T-helper 2 cell treated with Interferon-gamma antibody and Interleukin-4, amounts not matched to agents 5 μg/mL and 100 μg/mL, for 36 hours (primary cell): ENCODE measurements at places on chromosomes 3 and 15.
A peak's percentile ranks its signal among the peaks of the same experiment; 100 is the strongest.

DNA sequence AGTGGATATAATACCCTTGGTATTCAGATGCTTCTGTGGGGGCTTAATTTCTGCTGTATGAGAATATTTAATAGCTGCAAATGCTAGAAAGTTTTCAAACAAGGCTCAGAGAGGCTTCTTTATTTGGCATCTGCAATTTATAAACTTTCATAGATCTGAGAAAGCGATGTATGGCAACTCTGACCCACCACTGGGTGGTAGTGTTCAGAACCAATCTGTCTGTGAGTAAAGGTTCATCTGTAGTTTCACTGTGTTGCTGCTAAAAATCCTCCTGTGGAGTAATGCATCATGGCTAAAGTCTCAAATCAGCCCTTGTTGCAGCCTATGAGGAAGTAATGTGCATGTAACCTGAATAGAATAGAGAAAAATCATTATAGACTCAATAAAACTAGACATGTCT is 47.4 kb downstream of the CLSTN2 start:
- no peak for DNase-seq
- H3K27me3 ChIP-seq: no peaks in the 10 kb centered on the region
- no peaks in the 10 kb centered on the region for H3K36me3 ChIP-seq
- H3K4me3 ChIP-seq: no peak overlapping the region
- H3K27ac ChIP-seq: no peak overlapping the region

DNA sequence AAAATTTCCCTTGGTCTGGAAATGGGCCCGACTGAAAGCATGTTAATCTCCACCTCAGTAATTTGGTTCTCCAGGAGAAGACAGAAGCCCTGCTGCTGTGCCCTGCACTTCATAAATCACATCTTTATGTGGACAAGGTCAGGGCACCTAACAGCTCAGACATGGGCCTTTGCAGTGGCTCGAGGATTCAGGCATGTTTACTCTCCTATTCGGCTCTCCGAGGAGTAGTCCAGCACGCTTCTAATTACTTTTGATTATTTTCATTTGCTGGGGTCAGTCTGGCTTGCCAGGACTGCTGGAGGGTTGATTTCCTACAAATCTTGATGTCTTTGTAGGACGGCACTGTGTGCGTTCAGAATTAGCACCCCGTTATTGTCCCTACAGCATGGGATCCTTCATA is 511.2 kb downstream of the MECOM start:
- peaks cover 3% of the 10 kb centered on the region for H3K4me1 ChIP-seq
- no peaks in the 10 kb centered on the region for H3K36me3 ChIP-seq
- DNase-seq: no peak

- H3K27ac ChIP-seq: no peak overlapping the region
- no peaks in the 10 kb centered on the region for H3K36me3 ChIP-seq
- H3K27me3 ChIP-seq: no peaks in the 10 kb centered on the region
- DNase-seq: no peak
- no peak overlapping the region for H3K4me3 ChIP-seq
These were observed 414.2 kb downstream of the GABRB3 start for GRCh38 chr15:26358708-26359107.

- H3K27ac ChIP-seq: no peak overlapping the region
- peaks cover 1% of the 10 kb centered on the region for H3K36me3 ChIP-seq
- DNase-seq: no peak
- H3K4me1 ChIP-seq: peaks cover 11% of the 10 kb centered on the region
These were observed 374.0 kb upstream of the CBLB start for GRCh38 chr3:106242781-106243180.

DNA sequence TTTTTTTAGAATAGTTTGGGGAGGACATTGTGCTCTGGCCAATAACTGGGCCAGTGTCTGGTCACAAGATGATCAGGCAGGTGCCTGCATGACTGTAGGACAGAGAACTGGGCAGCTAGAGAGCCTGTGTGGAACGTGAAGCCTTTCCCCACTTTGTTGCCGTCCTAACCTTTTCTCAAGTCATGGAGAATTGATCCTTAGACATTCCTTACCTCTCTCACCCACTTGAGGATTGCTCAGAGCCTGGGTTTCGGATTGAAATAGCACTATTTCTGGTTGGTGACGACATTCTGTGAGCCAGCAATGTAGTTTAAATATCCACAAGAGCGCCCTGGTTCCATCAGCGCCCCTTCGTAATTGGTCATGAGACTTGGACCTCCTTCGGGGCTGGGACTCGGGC is 138.4 kb downstream of the IGF1R start:
- H3K4me3 ChIP-seq: no peak overlapping the region
- DNase-seq: no peak
- no peak overlapping the region for H3K27ac ChIP-seq
- H3K27me3 ChIP-seq: no peaks in the 10 kb centered on the region
- no peaks in the 10 kb centered on the region for H3K36me3 ChIP-seq

DNA sequence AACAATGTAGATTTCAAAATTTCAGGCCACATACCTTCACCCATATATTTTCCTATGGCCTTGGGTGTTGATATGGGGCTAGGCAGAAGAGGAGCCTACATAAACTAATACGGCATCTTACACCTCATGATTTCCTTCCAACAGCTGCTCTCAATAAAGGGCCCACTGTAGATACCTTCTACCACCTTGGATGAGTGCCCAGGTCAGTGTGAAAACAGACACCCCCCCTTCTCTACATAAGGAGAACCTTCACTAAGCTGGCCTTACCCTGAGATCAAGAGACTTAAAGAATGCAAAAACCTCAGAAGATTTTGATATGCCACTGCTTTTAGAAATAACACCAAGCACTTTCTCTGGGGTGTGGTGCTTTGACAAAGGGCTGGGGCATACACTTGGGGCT is 42.7 kb downstream of the SH3BP5 start:
- H3K27ac ChIP-seq: peak overlapping the region; percentile 38
- peaks cover 31% of the 10 kb centered on the region for H3K36me3 ChIP-seq
- no peaks in the 10 kb centered on the region for H3K27me3 ChIP-seq
- H3K4me3 ChIP-seq: peak overlapping the region; percentile 48

DNA sequence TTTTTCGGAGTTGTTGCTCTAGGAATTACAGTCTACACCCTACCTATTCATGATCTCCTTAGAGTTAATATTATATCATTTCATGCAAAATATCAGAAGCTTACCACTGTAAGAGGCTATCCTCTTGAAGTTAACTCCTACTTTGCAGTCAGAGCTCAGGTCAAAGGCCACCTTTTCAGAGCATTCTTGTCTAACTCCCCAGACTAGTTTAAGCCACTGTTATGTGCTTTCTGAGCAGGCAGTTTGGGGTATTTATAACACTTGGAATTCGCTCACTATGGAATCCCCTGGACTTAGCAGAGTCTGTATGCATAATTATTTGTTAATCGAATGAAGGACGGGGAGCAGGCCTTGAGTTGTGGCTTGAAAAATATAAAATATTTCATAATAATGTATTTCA is 21.7 kb downstream of the MED12L start:
- DNase-seq: no peak
- no peaks in the 10 kb centered on the region for H3K36me3 ChIP-seq
- H3K27me3 ChIP-seq: peaks cover 6% of the 10 kb centered on the region
- no peaks in the 10 kb centered on the region for H3K4me1 ChIP-seq
- H3K4me3 ChIP-seq: no peak overlapping the region

DNA sequence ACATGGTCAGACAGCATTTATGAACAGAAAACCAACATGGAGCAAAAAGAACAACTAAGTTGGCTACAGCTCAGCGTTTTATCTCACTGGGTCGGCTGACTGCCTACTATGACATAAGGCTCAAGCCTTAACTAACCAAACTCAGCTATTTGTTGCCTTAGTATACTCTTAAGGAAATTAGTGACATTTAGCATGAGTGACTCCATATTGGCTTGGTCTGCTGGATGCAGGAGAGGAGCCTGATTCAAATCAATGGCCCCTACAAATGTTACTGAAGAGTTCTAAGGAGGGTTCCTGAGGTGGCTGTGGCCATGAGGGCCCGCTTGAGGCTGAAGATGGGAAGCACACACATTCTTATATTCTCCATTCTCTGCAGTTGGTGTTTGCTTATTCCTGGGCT is 20.1 kb upstream of the ALDH1L1 start:
- H3K4me1 ChIP-seq: no peaks in the 10 kb centered on the region
- H3K36me3 ChIP-seq: no peaks in the 10 kb centered on the region
- no peak overlapping the region for H3K4me3 ChIP-seq
- no peak overlapping the region for H3K27ac ChIP-seq
- H3K27me3 ChIP-seq: no peaks in the 10 kb centered on the region
- DNase-seq: no peak

DNA sequence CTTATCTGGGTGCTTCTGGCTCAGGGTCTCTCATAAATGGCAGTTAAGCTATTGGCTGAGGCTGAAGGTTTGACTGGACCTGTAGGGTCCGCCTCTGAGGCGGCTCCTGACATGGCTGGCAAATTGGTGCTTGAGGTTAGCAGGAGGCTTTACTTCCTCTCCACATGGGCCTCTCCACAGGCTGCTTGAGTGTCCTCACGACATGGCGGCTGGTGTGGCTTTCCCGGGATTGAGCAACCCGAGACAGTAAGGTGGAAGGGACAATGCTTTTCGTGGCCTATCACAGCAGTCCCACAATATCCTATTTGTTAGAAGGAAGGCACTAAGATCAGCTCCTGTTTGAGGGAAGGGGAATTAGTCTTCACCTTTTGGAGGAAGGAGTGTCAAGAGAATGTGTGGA is 267.3 kb upstream of the LRRFIP2 start:
- no peak overlapping the region for H3K4me3 ChIP-seq
- H3K27ac ChIP-seq: no peak overlapping the region
- H3K4me1 ChIP-seq: no peaks in the 10 kb centered on the region
- H3K36me3 ChIP-seq: no peaks in the 10 kb centered on the region
- no peak for DNase-seq

- H3K36me3 ChIP-seq: peaks cover 3% of the 10 kb centered on the region
- peaks cover 17% of the 10 kb centered on the region for H3K4me1 ChIP-seq
- DNase-seq: no peak
- H3K27me3 ChIP-seq: no peaks in the 10 kb centered on the region
- H3K27ac ChIP-seq: peak overlapping the region; percentile 71
- peak overlapping the region; percentile 80 for H3K4me3 ChIP-seq
These were observed 47.0 kb downstream of the ZBTB20 start for GRCh38 chr3:115099986-115100571.

- H3K4me3 ChIP-seq: peak overlapping the region; percentile 91
- H3K4me1 ChIP-seq: peaks cover 68% of the 10 kb centered on the region
- peak overlapping the region; percentile 96 for H3K27ac ChIP-seq
- H3K36me3 ChIP-seq: peaks cover 27% of the 10 kb centered on the region
- no peak for DNase-seq
These were observed 2.4 kb downstream of the SLCO3A1 start for GRCh38 chr15:91855684-91856489.

DNA sequence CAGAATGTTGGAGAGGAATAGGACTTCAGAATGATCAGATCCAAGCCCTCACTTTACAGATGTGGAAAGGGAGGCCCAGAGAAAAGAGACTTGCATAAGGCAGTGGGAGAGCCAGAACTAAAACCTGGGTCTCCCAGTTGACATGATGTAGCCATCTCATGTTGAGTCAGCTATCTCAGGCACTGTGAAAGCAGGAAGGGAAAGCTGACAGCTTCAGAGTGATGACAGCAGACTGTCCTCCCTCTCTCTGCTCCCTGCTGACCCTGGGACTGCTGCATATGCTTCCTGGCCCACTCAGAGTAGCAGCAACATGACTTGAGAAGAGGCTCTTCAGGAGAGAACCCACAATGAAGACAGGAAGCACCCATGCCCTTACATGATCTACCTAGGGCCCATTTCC is 14.7 kb downstream of the FHIT start:
- H3K27me3 ChIP-seq: no peaks in the 10 kb centered on the region
- no peak for DNase-seq
- H3K27ac ChIP-seq: no peak overlapping the region
- no peaks in the 10 kb centered on the region for H3K36me3 ChIP-seq
- H3K4me1 ChIP-seq: peaks cover 2% of the 10 kb centered on the region

DNA sequence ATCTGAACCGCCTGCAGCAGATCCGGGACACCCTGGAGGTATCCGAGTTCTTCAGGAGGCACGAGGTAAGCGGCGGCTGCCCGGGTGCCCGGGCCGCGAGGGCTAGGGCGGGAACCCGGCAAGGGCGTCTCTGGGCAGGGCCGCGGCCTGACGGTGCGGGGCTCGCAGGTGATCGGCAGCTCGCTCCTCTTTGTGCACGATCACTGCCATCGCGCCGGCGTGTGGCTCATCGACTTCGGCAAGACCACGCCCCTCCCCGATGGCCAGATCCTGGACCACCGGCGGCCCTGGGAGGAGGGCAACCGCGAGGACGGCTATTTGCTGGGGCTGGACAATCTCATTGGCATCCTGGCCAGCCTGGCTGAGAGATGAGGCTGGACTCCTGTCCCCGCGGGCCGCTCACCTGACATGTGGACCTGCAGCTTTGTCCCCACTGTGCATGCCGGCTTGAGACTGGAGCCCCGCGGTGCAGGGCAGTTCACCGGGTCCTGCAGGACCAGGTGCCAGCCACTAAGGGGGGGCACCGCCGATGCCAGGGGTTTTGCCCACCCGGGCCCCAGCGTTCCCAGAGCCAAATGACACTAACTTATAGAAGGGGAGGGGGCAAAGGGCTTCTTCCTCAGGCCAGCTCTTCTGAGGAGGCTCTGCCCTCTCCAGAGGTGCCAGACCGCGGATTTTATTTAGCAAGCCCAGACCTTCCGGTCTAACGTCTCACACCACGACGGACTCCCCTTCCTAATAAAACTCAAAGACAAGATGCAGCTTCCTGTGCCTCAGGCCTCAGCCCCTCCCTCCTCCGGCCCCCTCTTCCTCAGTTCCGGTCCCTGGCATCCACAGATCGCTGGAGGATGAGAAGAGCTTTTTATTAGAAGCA is 9.4 kb downstream of the ITPKA start:
- H3K27ac ChIP-seq: no peak overlapping the region
- H3K4me1 ChIP-seq: peaks cover 9% of the 10 kb centered on the region
- no peak for DNase-seq
- no peaks in the 10 kb centered on the region for H3K36me3 ChIP-seq
- peaks cover 66% of the 10 kb centered on the region for H3K27me3 ChIP-seq
- H3K4me3 ChIP-seq: peak overlapping the region; percentile 61

- DNase-seq: no peak
- H3K4me3 ChIP-seq: no peak overlapping the region
- H3K36me3 ChIP-seq: no peaks in the 10 kb centered on the region
These were observed 34.1 kb upstream of the HACD2 start for GRCh38 chr3:123618768-123619484.

DNA sequence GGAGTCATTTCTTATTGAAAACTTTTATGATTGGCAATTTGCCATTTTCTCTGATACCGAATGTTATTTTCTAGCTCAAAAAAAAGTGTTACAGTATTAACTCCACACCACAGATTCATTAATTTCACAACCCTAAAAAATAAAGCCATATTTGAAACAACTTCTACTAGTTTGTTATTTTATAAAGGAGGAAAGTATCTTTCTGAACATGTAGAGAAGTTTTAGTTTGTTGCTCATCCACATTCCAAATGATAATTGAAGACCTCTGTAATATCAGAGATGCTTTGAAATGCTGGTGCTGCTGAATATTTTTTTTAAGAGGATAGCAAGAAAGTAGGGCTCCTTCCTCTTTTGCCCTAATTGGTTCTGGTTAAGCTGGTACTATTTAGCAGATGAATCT is 1.9 kb downstream of the VGLL3 start:
- no peak for DNase-seq
- H3K27ac ChIP-seq: no peak overlapping the region
- no peaks in the 10 kb centered on the region for H3K36me3 ChIP-seq
- H3K4me3 ChIP-seq: no peak overlapping the region
- no peaks in the 10 kb centered on the region for H3K4me1 ChIP-seq

- no peaks in the 10 kb centered on the region for H3K36me3 ChIP-seq
- no peak overlapping the region for H3K27ac ChIP-seq
- H3K4me3 ChIP-seq: peak overlapping the region; percentile 51
These were observed 832 bp upstream of the CACNA1D start for GRCh38 chr3:53493595-53493962.
